ENCODE measurements at places on chromosomes 12 and 14.

- no peak for DNase-seq
Observed at GRCh38 chr14:56806760-56807159, 3.5 kb downstream of the OTX2 start.

DNA sequence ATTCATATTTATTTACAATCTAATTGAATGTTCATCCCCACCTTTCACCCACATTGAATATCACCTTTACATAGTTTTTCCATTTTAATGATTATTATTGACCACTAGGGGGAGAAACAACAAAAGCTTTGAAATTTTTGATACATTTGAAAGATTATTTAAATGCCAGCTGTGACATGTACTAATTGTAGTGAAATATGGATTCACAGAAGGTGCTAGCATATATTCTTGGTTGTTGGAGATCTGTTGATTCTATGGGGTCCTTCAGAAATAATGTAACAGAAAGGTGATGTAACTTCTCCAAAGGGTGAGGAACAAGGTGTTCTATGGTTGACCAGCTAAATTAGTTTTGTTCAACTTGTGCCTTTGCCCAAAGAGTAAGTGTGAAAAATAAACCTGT, 22.4 kb upstream of the GPR33 start:
- peak; percentile 14 for DNase-seq

DNA sequence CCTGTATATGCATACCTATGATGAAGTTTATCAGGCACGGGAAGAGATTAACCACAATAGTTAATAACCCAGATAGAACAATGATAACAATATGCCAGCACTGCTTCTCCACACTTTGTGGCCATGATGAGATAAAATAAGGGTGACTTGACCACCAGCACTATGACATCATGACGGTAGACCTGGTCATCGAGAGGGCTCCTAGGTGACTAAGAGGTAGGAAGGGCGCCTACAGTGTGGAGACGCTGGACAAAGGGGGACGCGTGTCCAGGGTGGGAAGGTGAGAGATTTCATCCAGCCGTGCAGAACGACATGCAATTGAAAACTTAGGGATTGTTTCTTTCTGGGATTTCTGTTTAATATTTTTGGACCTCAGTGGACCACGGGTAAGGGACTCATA, 221.8 kb upstream of the RTL1 start:
- no peak for DNase-seq

GRCh38 chr12:89690925-89691324, 17.7 kb downstream of the ATP2B1 start:
- DNase-seq = no peak

GRCh38 chr12:96015672-96016071, 19.5 kb upstream of the HAL start:
- DNase-seq = peak; percentile 50

GRCh38 chr14:35470755-35471154, 63.2 kb upstream of the INSM2 start:
- no peak for DNase-seq

DNA sequence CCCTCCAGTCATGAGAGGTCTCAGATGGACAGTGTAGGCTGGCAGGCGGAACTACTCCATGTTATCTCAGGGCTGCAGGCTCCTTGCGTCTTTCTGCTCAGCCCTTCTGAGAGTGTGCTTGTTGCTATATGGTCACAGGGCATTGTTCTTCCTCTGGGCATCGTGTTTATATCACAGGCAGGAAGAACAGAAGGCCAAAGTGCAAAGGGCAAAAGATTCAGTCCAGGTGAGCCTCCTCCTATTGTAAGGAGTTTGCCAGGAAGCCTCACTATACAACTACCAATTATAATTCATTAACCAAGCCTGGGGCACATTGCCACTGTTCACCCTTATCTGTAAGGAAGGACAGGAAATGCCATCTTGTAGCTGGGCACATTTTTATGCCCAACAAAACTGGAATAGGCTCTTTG, 195.5 kb upstream of the KITLG start:
- DNase-seq = no peak

DNA sequence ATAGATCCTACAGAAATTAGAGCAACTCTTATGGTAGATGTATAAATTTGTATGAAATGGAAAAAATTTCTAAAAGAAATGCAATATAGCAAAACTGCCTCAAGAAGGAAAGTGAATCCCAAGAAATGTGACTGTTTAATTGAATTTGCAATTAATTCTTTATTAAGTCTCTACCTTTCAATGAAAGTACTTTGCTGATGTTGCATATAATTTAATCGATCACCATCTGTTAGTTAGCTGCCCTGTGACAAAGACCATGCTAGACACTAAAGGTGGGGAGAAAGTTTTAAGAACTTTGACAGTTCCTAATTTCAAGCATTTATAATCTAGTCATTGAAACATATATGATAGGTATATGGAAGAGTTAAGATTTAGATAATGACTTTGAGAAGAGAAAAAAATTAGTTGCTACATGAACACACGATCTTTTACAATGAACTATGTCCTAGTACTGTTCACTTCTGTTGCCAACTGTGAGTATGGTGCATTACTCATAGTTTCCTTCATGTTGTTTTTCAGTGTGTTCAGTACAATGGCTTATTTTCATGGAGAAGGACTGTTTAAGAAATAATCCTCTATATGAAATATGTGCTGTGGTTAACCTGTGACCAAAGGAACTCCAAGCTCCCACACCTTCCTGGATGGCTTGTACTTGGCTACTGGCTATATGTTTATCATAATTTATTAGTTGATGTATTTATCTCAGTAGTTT, 128.4 kb downstream of the METTL25 start:
- no peak for DNase-seq

GRCh38 chr12:67989184-67989920, at the start of gene IFNG-AS1:
TSS of gene IFNG-AS1 (plus strand) at chr12:67989447.
- peak; percentile 7 for DNase-seq

DNA sequence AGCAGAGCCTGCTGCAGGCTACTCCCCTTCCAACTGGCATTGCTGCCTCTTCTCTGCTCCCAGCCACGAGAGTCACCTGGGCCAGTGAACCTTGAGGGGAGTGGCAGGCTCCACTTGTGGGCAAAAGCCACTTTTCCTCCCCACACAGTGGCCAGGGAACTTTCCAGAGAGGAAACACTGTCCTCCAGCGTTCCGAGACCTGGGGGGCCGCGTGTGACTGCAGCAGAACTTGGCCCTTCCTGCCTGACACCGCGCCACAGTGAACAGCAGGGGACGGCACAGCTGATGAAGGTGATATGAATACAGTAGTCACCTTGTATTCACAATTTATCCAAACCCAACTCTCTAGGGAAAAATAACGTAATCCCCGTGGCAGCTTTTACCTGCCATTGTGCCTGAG, 114.9 kb downstream of the PIWIL1 start:
- no peak for DNase-seq
